ENCODE measurements at places on chromosomes 6 and 20.

- peak; percentile 34 for DNase-seq
These were observed 463.0 kb downstream of the CDKAL1 start for GRCh38 chr6:20997143-20997769.

GRCh38 chr20:47256668-47257236, 99.7 kb downstream of the ZMYND8 start:
- peak; percentile 53 for DNase-seq

GRCh38 chr6:42084889-42085288, 34.6 kb downstream of the TAF8 start:
- DNase-seq, result no peak

GRCh38 chr20:25452333-25452732, 44.9 kb downstream of the GINS1 start:
- DNase-seq, result no peak

- DNase-seq, result no peak
These were observed 11.4 kb upstream of the TSPYL4 start for GRCh38 chr6:116265041-116265829.

- DNase-seq, result no peak
These were observed 64.7 kb upstream of the NFATC2 start for GRCh38 chr20:51607170-51607569.

- DNase-seq, result peak; percentile 85
These were observed 37.5 kb upstream of the MRPS18A start for GRCh38 chr6:43724914-43725642.

GRCh38 chr6:55560290-55560885, 18.6 kb downstream of the HMGCLL1 start:
- no peak for DNase-seq

- no peak for DNase-seq
These were observed 213.3 kb upstream of the SSTR4 start for GRCh38 chr20:22821796-22822195.

- no peak for DNase-seq
These were observed 29.7 kb downstream of the LIN28B start for GRCh38 chr6:104986625-104987024.

- DNase-seq, result no peak
These were observed 152.1 kb upstream of the STMND1 start for GRCh38 chr6:16949716-16950115.

Measured in mesenchymal stem cell (in vitro differentiated cells and primary cell).